NCI-H2171 treated with DMSO at 0.1 percent for 48 hours (cell line): ENCODE measurements at places on chromosomes 16 and 17.
A peak's percentile ranks its signal among the peaks of the same experiment; 100 is the strongest.

GRCh38 chr16:11105038-11105903 is 150.7 kb downstream of the SOCS1 start:
- DNase-seq, result peak; percentile 96

DNA sequence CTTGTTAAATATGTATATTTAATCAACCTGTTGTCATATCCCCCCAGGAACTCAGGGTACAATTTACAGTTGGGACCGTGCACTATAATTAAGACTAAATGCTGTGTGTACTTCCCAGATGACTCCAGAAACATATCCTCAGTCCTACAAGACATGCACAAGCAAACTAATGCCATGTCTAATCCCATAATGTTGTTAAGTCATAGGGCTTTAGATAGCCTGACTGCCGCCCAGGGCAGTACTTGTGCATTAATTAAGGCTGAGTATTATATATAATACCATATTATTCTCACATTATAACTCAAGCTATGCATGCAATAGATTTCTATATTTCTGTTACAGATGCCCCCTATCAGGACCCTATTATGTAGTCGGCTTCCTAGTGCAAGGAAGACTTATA is 20.1 kb upstream of the CPHXL start:
- DNase-seq, result no peak

- DNase-seq, result no peak
These were observed 171.0 kb downstream of the XYLT1 start for GRCh38 chr16:17299790-17300189.

GRCh38 chr17:8643855-8644506 is 13.5 kb upstream of the MYH10 start:
- DNase-seq, result no peak

- no peak for DNase-seq
These were observed 223.8 kb downstream of the SOX9 start for GRCh38 chr17:72344613-72345012.

DNA sequence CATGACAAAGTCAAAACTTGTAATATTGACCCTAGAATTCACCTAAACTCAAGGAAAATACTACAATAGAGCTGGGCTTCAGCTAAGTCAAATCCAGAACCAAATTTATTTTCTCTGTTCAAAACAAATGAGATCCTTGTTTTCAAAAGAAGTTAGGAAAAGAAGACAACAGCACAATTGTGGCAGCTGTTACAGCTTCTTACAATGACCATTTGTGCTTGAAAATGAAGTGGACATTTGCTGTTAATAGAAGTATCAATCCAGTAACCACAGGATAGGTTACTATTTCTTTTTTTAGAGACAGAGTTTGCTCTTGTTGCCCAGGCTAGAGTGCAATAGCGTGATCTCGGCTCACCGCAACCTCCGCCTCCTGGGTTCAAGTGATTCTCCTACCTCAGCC is 44.4 kb downstream of the APPBP2 start:
- no peak for DNase-seq

- no peak for DNase-seq
These were observed 3.5 kb upstream of the LASP1NB start for GRCh38 chr17:38921756-38922411.

DNA sequence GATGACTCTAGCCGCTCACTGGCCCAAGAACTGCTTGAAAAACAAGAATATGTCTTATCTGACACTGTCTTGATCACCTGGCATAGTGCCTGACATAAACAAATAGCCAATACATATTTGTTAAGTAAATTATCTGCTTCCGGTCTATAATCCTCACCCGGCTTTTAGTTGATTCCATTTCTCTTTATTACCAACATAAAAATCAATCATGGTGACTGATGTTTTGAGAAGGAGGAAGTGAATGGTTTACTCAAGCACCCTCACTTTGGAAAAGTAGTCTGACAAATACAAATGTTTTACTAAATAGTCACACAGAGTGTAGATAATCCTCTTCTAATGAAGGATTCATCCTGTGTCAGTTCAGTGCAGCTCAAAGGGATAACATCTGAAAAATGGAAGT is 47.0 kb downstream of the SKAP1 start:
- DNase-seq, result no peak

GRCh38 chr16:24668481-24669061 is 60.9 kb upstream of the TNRC6A start:
- no peak for DNase-seq

DNA sequence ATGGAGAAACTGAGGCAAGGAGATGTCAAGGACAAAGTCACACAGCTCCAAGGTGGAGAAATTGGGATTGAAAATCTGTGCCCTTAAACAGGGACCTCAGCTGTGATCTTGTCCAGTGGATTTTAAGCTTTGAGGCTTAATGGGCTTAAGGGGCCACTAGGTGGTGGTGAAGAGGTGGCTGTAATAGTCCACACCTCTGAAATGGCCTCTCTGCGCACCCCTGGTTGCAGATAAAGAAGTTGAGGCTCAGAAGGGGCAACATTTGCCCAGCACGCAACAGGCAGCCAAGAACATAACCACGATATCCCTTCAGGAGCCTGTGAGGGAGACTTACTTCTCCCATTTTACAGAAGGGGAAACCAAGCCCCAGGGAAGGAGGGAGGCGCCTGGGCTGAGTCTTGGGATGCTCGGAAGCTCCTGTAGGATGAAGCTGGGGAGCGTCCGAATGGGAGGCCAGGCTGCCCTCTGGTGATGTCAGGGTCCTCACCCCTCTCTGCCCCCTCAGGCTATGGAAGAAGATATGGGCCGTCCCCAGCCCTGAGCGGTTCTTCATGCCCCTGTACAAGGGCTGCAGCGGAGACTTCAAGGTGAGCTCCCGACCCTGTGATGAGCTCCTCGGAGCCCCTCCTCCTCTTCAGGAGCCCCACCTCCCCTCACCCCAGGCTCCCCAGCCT is 43.7 kb downstream of the IL21R start:
- no peak for DNase-seq

- no peak for DNase-seq
These were observed 265.1 kb downstream of the NTN1 start for GRCh38 chr17:9286434-9286833.

DNA sequence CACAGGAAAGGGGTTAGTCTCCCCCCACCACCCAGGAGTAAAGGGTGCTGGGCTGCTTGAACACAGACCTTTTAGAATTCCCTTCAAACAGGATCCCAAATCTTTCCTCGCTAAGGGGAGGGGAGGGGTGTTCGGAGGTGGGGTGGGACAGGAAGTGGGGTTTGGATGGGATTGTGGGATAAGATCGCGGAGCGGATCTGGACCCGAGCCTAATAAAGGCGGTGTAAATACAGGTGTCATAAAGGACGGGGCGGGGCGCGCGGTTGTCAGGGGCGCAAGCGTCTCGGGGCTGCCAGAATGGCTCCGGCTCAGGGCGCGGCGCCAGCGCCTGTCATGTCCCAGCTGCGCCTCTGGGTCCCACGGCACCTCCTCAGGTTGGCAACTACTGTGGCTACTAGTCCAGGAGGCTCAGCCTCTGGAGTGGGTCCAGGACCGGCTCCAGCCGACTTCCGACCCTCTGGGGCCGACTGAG is 59.8 kb upstream of the FBXO47 start:
- peak; percentile 74 for DNase-seq

DNA sequence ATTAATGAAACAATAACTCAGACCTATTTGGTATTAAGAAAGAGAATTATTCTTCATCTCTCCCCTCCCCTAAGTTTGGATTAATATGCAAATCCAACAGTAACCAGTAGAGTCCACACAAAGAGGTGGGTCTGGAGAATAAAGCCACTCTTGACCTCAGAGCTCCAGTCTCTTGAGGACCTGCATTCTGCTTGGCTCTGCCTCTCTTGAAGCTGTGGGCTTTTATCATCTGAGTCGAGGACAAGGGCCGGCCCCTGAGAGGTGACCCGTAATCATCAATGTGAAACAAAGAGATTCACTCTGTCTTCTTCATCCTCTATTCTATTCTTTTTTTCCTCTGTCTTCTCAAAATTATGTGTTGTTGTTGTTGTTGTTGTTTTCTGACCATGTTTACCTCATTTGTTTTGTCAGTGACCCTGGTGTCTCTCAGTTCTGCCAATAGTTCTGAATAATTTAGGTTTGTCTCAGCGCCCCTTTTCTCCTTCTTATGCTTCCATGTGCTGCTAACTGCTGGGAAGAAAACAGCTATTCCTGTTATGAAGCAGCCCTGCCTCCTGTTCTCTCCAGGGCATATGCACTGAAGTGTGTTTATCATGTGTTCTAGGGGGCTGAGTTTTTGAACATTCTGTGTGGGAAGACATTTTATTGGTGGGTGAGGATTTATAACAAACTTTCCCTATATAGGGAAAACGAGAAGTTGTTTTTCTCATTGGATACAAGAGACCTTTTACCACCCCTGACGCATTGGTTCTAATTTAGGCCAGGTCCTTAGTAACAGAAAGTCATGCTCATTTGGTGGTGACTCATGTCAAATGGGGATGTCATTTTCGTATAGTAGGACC is 135.8 kb downstream of the TRIM37 start:
- no peak for DNase-seq

DNA sequence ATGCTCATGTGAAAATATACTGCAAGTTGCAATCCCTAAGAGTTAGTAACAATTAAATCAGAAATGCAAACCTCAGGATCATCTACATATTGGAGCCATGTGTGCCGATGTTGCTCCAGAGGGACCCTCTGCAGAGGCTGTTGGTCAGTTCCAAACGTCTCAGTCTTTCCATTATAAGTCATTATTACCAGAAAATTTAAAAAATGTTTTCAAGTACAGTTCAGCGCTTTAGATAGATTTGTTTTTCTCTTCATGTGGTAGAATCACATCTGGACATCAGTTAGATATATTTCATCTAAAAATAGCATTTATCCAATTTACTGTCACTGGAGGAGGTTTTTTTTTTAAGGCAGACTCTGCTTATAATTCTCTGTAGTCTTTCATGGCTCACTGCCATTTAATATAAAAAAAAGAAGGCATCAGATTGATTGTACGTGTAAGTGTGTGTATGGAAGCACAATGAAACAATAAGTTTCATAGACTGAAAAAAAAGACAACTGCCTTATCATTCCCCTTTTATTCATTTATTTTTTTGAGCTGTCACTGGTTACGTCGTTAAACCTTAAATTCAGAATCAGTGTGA is 46.1 kb upstream of the MARCHF10 start:
- DNase-seq, result no peak

DNA sequence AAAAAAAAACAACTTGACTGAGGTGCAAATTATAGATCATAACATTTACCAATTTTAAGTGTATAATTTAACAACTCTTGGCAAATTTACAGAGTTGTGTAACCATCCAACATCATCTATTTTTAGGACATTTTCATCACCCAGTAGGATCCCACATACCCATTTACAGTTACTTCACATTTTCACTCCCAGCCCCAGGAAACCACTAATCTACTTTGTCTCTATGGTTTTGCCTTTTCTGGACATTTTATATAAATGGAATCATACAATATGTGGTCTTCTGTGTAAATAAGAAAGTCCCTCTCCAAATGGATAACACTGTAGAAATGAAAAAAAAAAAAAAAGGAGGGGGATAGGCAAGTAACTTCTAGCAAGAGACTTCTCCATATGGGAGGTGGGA is 26.1 kb upstream of the XYLT1 start:
- no peak for DNase-seq

- DNase-seq, result no peak
These were observed 19.2 kb upstream of the HOXB13 start for GRCh38 chr17:48747445-48748363.

GRCh38 chr17:77729587-77729986 is 228.9 kb upstream of the TNRC6C start:
- DNase-seq, result no peak

- no peak for DNase-seq
These were observed 642.6 kb upstream of the CDH8 start for GRCh38 chr16:62678796-62679195.

GRCh38 chr17:49890852-49891251 is 43.0 kb upstream of the TAC4 start:
- no peak for DNase-seq

DNA sequence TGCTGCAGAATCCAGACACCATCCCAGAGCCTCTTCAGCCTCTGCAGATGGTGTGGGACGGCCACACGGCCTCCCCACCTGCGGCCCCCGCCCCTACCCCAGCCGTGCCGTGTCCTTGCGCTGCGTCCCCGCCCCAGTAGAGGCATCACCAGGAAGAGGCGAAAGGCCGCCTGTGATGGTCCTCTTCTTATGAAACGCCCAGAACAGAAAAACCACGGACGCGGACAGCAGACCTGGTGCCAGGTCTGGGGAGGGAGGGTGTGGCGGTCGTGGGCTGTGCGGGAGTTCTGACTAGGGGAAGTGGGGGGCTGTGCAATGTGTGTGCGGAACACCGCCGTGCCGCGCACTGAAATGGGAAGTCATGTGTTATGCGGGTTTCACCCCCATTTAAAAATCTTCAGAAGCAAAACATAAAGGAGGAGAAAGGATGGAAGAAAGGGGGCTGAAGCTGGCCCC is 25.5 kb downstream of the ACSF3 start:
- no peak for DNase-seq

DNA sequence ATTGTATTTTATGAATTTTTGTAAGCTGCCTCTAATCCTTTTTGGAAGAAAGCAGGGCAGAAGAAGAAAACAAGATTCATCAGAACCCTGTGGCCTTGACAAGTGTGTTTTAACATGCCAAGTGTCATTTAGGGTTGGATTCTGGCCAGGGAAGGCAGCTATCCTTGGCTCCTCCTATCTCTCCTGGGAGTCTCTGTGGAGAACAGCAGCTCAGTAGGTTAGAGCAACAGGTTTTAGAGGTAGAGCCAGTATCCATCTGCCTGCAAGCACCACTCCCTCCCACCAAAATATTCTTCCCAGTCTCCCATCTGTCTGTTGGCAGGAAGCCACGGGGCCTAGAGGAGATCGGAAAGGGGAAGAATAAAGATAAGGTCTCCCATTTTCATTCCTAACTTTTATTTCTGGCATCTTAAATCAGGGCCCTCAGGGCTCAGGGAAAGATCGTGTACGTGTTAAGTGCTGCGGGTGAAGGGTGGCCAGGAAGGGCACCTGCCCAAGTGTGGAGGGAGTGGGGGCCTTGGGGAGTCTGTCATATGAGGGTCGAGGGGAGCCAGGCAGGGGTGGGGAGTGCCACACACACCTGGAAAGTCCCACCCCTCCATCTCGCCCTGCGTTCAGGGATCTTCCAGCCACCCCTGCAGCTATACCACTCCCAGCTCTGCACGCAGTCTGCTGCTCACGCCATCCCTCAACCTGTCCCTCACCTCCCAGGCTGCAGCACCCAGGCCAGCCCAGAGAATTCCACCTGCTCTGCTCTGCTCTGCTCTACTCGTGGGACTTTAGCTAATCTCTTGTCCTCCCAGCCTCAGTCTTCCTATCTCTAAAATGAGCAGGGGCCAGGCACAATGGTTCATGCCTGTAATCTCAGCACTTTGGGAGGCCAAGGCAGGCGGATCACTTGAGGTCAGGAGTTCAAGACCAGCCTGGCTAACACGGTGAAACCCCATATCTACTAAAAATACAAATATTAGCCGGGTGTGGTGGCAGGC is 17.1 kb upstream of the CPSF4L start:
- peak; percentile 100 for DNase-seq

GRCh38 chr16:20259541-20259940 is 67.8 kb downstream of the GP2 start:
- no peak for DNase-seq

- DNase-seq, result no peak
These were observed 60.6 kb upstream of the NOG start for GRCh38 chr17:56532926-56533325.

- DNase-seq, result no peak
These were observed 4.9 kb downstream of the POLG2 start for GRCh38 chr17:64491994-64492393.
